Upper lobe of left lung (tissue), 6 donors: ENCODE measurements at places on chromosomes 3 and 15. TPM values are rescaled to one million over a fixed set of nuclear protein-coding genes. Genes with fewer than 3 reads are reported as not detected.

Gene AGBL1
- 13.5 TPM for total RNA-seq

Gene CSTA
- total RNA-seq: 10.3 TPM

Gene SEMA6D
- total RNA-seq: 10.5 TPM

Gene SI
- total RNA-seq: not detected

- DNase-seq: no peak
These were observed 10.5 kb upstream of the CCK start for GRCh38 chr3:42276141-42277132.

DNA sequence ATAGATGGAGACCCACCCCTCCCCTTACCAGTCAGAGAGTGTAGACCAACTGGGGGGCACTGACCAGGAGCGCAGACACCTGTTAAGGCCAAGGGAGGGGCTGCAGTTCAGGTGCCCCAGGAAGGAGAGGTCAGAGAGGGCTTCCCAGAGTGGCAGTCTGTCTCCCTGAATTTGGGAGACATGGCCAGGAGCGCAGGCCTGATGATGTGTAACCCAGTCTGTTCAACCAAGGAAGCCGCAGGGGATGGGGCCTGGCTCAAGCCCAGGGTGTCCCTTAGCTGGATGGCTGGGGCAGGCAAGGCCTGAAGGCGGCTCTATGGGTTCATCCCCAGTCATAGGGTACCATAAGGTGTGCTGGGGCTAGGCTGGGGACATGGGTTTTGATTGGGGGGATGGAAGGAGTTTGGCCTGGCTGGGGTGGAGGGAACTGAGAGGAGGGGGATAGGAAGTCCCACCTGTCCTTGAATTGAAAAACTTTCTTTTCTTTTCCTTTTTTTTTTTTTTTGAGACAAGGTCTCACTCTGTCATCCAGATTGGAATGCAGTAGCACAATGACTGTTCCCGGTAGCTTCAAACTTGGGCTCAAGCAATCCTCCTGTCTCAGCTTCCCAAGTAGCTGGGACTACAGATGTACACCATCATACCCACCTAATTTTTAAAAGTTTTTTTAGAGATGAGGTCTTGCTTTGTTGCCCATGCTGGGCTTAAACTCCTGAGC, 75.7 kb downstream of the SMAD6 start:
- no peak for DNase-seq
